Cardiac muscle cell (in vitro differentiated cells and primary cell): ENCODE measurements at places on chromosomes 5 and 9.
A peak's percentile ranks its signal among the peaks of the same experiment; 100 is the strongest.

DNA sequence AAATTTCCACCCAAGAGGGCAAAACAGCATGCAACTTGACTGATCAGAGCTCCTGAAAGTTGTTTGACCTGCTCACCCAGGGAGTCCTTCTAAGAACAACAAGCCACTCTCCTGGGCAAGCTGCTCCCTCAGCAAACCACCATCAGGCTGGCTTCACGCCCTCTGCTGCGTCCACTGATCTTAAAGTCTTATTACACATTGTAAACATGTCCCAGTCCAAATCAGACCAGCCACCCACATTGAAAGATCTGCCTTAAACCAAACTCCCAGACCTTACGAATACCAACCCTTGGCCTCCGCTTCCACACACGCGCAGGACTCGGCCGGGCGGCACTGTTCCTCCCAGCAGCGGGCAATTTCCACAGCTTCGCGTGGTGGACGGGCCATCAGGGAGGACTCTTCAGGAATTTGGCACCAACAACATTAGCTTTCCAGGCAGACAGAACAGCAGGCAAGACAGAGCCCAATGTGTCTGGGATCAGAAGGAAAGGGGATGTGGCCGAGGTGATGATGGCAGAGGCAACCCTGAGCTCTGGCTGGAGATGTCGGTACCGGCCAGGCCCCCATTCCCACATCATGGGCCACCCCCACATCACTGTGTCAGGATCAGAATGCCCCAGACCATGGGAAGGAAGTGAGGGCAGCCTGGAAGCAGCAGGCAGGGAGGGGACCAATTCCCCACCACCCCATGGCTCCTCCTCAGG lies 56.8 kb downstream of the SEMA4D start:
- DNase-seq, result no peak

GRCh38 chr9:16542290-16542689 lies 328.2 kb downstream of the BNC2 start:
- DNase-seq, result no peak

DNA sequence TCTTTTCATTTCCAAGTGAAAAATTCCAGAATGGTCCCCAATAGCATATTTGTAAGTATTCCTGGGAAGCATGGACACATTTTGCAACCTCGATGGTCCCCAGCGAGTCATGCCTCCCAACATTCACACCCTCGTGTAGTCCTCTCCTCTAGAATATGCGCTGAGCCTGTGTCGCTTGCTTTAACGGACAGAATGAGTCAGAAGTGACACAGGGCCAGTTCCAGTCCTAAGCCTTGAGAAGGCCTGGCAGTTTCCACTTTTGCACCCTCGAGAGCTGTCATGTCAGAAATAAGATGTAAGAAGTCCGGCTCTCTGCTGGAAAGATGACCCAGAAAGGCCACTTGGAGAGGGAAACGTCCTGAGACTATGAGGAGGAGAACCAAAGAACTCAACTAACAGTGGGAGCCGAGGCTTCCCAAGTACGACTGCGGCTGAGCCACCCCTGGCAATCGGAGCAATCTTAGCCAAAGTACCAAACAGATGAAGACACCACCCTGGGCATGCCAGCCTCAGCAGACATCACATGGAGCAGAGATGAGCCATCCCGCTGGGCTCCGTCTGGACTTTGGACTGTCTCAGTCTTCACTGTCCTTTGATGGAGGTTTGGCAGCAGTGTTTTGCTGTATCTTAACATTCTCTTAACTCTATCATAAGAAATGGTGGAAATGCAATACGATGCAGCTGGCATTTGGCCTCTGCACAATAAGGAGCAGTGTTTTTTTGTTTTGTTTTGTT lies 42.6 kb upstream of the GFPT2 start:
- no peak for DNase-seq

DNA sequence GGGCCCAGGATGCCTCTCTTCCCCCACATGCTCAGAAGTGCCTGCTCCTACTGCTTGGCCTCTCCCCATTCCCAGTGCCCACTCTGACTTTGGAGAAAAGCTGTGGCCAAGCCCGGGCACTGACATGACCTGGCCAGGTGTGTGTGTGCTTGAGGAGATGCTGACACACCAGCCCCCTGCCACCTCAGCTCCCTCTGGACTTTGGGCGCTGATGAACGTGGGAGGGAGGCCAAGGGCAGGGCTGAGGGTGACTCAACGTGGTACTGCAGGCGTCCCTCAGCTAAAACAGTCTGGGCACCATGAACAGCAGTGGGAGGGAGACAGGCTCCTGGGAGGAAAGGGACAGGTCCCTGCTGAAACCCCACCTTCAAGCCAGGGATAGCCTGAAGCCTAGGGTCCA lies 3.9 kb downstream of the TRIM36 start:
- no peak for DNase-seq

DNA sequence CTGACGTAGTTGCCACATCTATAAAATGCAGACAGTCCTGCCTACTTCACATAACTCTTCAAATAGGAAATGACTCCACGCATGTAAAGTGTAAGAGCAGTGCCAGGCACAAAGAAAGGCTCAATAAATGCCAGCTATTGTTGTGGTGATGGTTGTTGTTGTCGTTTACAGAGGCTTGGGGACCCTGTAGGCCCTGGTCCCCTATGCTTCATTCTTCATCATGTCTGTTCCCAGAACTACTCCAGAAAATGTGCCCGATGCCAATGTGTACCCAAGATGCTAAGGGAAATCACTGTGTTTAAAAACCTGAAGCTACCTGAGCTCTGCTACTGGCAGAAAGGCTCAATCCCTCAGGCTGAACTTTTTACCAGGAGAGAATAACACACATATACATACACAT lies 9.1 kb downstream of the SLIT3 start:
- no peak for DNase-seq

DNA sequence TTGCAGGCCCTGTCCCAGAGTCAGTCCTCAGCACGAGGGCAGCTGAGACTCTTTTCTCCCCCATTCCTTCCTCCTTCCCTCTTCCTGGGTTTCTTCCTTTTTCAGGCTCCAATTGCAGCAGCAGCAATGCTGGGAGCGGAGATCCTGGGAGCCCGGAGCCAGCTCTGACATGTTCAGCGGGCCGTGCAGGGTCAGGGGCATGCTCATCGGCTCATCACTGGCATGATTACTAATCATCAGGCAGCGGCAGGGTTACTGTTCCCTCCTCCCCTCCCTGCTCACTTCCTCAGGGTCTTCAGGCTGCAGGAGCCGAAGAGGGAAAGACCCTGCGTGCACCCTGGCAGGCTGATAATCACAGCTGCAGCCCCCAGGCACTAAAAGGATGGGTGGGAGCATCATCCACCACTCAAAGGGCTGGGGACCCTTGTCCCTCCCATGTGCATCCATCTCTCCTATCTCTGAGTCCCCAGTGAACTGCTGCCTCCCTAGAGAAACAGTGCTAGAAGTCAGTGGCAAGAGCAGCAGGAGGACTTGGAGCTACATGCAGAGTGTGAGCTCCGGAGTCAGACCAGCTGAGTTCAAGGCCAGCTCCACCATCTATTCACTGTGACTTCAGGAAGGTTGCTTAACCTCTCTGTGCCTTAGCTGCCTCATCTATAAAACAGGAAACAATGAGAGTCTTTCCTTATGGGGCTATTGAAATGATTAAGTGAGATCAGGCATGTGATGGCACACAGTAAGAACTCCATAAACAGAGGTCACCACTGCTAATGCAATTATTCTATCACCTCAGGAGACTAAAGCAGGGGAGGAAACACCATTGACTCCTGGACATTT lies 7.8 kb upstream of the KCNIP1 start:
- no peak for DNase-seq

DNA sequence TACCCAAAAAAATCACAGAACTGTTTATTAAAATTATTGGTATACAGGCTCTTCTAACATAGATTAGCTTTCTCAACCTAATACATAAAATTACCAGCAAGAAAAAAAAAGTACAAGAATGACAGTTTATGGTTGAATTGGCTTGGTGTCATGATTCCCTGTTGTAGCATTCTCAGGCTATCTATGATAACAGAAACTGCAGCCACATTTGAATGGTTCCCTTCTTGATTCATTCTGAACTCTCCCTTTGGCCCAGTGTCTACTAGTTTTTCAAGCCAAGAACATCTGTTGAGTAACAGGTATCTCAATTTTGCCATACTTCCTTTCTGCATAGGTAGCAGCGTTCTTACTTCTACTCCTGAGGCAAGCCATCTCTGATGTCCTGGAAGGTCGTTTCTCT lies 3.0 kb downstream of the SPIN1 start:
- DNase-seq, result no peak

DNA sequence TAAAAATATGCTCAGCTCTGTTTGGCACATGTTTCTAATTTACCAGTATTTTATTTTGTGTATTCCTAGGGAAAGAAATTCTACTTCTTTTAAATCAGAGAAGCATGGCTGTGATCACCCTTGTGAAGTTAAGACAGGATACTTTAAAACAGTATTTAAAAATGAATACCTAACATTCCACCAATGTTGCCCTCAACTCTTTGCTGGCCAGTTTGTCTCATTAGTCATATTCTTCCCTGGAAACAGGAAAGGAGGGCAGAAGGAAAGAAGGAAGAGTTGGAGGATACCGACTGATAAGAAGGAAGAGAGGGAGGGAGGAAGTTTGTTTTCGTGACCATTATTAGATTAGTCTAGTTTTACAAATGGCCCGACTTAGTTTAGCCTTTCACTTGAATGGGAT lies 137.4 kb downstream of the PLK2 start:
- peak; percentile 62 for DNase-seq

DNA sequence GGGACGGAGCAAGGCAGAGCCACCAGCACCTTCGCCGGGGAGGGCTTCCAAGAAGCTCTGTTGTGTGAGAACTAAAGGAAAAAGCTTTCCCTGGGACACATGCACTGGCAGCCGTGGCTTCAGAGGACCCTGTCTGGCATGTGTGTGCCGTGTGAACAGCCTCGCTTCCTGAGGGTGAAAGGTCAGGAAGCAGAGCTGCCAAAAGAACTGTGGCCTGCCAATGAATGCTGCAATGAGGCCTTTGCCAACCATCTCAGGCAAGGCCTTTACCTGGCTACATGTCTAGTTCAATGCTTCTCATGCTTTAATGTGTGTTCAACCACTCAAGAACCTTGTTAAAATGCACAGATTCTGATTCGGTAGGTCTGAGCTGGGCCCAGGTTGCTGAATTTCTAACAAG lies 53.5 kb downstream of the NIPSNAP3B start:
- no peak for DNase-seq

GRCh38 chr5:149426931-149427330 lies 47.8 kb upstream of the IL17B start:
- no peak for DNase-seq

- DNase-seq, result no peak
These were observed 76.5 kb upstream of the PJA2 start for GRCh38 chr5:109486200-109486804.

DNA sequence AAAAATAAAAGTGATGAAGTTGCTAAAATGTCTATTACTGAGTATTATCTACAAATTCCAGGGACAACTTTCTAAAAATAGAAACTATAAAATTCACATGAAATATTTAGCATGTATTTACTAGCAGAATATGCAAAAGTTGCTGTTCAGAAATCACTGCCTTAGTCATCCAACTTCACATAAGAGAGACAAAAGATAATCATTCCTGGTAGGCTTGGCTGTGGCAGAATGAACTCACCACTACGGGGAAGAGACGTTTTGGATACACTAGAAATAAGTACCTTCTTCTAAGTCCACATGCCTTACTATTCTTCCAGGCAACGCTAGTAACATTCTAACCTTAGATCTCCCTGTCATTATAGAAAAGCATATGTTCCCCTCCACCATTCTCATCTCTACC lies 272.2 kb downstream of the BNC2 start:
- DNase-seq, result no peak

- DNase-seq, result no peak
These were observed 42.6 kb upstream of the NAA35 start for GRCh38 chr9:85898332-85898731.

GRCh38 chr9:73037613-73038012 lies 84.8 kb upstream of the ALDH1A1 start:
- DNase-seq, result no peak

- DNase-seq, result peak; percentile 74
These were observed 33.6 kb downstream of the ERMP1 start for GRCh38 chr9:5799314-5799713.

DNA sequence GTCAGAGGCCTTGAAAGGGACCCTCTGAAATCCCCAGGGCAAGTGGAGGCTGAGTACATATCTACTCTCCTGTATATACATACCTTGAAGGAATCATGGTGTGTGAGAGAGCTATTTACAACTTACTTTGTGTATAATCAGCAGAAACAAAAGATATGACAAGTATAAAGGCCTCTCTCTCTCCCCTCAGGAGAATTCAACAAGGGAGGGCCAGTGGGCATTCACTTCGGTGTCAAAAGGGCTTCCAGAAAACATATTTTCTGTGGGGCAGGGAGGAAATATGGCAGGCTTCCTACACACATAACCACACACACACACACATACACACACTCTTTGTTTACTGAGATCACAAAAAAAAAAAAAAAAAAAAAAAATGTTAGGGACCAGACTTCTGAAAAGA lies 181.7 kb downstream of the BNC2 start:
- DNase-seq, result peak; percentile 24

GRCh38 chr5:118726891-118727290 lies 261.5 kb downstream of the DTWD2 start:
- peak; percentile 52 for DNase-seq

DNA sequence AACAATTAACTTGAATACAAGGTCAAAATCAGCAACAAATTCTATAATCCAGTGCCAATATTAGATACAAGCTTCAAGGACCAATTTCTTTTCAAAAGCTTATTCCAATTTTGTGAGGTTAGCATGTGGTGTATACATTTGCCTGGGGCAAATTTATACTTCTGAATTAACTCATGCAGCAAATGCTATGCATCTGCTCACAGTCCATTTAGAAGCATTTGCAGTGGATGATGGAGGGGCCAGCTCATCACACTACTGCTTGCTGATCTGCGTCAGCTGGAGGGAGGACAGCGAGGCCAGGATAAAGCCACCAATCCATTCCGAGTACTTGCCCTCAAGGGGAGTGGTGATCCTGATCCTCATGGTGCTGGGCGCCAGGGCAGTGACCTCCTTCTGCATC lies 474.3 kb upstream of the KIF2A start:
- DNase-seq, result no peak

DNA sequence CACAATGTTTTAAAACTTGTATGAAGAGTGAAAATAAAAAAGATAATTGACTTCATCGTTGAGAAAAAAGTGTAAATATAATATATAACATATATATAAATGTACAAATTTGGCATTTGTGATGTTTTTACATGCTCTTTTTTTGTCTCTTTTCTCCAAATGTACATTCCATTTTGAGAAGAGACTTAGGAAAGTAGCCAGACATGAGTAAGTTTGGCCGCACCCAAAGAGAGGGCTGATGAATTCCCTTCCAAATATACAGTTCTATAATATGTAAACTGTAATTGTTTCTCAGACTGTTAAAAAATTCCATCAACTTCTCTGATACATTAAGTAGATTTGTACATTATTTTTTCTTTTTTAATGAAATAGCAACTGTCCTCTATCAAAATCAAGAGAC lies 193.2 kb upstream of the MAP3K1 start:
- DNase-seq, result no peak

- DNase-seq, result no peak
These were observed 58.2 kb downstream of the RGS3 start for GRCh38 chr9:113521693-113522255.

DNA sequence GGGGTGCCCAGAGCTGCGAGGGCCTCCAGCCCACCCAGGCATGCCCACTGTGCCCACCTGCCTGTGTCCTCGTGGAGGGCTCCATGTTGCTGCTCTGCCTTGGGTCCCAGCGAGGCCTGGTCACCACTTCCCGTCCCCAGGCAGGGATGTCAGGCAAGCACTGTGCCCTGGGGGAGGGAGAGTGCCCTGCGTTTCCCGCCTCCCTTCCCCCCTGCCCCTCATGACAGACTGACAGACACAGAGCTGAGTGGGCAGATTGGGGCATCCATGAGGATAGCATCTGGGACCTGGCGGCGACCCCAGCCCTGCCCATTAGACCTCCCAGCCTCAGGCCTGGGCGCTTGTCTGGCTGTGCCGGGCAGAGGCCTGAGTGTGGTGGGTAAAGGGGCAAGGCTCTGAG lies 56.9 kb downstream of the KCNT1 start:
- DNase-seq, result no peak
